ENCODE measurements at places on chromosomes 6 and 20.

DNA sequence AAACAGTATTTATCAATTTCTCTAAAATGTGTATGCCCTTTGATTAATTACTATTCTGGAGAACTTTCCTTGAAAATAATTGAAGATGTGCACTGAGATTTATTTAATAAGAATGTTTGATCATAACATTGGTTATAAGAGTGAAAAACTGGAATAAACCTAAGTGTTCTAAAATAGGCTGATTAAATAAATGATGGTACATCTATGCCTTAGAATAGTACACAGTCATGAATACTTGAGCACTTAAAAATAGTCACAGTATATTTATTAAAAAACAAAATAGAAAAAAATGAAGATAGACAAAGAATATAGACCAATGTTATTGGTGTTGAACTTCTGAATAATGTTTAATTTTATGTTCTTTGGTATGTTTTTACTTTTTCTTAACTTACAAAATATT, 93.0 kb downstream of the ZNF217 start:
- DNase-seq = no peak

- DNase-seq = no peak
Observed at GRCh38 chr20:57396984-57397692, 5.9 kb downstream of the RBM38 start.

- DNase-seq = no peak
Observed at GRCh38 chr6:25169553-25169952, 109.6 kb upstream of the CARMIL1 start.

GRCh38 chr6:155813548-155813947, 357.9 kb upstream of the NOX3 start:
- no peak for DNase-seq

DNA sequence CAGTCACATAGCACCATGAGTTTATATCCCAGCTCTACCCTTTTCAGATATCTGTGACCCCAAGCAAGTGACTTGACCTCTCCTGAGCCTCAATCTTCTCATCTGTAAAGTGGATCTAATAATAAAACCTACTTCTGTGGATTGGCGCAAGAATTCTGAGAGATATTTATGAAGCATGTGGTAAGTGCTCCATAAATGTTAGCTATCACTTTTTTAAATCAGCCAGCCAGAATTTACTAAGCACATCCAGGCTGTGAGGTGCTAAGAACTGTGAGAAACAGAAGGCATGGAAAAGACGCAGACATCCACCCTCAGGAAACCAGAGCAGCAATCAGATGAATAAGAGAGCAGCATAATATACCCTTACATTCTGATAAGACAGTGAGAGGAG, 862 bp downstream of the C20orf96 start:
- no peak for DNase-seq

DNA sequence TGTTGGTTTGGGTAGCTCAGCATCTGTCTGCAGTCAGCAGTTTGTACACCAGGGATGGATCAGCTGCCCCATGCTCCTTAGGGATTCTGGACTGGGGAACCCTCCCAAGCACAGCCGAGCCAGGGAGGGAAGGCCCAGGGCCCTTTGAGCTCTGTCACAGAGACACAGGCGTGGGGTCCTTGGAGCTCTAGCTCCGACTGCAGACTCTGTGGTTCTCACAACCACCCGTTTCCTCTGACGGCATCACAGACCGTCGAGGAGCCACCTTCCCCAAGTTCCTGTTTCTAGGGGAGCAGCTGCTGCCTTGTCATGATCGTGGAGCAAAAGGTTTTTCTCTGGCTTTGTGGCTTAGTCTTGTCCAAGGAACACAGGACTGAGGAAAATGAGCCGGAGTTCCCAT, at the start of gene SLA2:
Gene SLA2, minus strand, starts transcription at position 199 of the 400 bp plus-strand sequence. CDS start 4,861 bp downstream, outside the sequence.
- DNase-seq = no peak

DNA sequence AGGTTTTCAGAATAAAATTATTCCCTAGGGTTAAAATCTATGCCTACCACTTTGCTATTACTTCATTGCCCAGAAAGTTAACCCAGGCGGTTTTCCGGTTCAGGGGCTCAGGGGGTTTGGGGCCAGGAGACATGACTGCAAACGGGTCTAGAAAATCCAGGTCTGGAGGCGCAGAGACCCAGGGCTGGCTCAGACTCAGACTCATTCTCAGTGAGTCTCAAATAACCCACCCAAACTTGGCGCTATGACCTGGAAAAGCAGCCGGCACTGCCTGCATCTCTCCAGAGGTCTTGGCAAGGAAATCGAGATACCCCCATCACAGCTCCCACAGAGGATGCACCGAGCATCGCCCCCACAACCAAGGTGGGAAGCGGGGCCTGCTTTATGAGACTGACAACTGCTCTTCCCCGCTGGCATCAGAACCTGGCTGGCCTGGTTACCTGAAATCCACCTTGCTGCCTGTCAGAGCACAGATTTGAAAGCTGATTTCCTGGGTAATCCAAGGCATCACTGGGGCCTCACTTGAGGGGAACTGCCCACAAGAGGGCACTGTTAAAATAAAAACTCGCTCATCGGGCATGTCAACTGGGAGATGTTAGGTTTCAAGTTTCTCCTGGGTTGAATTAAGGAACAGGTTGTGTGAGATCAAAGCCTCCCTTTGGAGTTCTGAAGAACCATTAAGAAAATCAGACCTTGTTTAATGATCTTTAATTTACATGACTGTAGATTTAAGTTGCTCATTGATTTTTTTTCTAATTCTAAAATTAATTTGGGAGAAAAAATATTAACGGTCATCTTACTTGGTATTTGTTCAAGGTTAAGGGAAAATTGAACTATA, 55.1 kb downstream of the KIF16B start:
- peak; percentile 37 for DNase-seq

- no peak for DNase-seq
Observed at GRCh38 chr6:106005013-106005412, 81.1 kb upstream of the PRDM1 start.

DNA sequence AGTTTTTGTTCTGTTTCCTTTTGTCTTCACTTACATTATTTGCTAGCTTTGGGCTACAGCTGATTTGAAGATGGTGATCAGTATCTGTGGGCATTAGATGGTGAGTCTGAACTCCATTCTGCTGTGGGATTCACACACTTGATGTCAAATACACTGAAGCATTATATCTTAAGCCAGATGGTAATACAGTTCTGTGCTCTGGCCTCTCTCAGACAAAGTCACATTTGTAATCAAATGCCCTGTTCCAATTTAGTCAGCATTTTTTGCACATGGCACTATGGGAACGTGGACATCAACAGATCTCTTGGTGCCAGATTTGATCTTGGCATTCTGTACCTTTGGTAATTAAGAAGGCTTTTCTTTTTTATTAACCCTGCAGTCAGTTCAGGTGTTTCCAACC, 56.0 kb downstream of the SASH1 start:
- DNase-seq = no peak

DNA sequence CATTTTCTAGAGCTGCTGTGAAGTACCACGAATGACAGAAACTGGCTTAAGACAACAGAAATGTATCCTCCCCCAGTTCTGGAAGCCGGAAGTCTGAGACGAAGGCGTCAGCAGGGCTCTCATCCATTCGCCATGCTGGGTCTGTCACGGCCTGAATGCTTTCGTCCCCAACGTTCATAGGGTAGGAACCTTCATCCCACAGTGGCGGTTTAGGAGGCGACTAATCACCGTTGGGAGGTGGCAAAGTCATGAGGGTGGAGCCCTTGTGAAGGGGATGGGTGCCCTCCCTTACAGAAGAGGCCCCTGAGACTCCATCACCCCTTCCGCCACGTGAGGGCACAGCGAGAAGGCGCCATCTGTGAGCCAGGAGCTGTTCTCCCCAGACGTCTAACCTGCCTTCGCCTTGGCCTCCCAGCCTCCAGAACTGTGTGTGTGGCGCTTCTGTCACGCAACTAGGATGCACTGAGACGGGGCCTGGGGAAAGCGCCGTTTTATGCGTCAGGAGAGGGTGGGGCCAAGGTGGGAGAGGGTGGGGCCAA, 250.3 kb downstream of the TTLL2 start:
- DNase-seq = no peak

DNA sequence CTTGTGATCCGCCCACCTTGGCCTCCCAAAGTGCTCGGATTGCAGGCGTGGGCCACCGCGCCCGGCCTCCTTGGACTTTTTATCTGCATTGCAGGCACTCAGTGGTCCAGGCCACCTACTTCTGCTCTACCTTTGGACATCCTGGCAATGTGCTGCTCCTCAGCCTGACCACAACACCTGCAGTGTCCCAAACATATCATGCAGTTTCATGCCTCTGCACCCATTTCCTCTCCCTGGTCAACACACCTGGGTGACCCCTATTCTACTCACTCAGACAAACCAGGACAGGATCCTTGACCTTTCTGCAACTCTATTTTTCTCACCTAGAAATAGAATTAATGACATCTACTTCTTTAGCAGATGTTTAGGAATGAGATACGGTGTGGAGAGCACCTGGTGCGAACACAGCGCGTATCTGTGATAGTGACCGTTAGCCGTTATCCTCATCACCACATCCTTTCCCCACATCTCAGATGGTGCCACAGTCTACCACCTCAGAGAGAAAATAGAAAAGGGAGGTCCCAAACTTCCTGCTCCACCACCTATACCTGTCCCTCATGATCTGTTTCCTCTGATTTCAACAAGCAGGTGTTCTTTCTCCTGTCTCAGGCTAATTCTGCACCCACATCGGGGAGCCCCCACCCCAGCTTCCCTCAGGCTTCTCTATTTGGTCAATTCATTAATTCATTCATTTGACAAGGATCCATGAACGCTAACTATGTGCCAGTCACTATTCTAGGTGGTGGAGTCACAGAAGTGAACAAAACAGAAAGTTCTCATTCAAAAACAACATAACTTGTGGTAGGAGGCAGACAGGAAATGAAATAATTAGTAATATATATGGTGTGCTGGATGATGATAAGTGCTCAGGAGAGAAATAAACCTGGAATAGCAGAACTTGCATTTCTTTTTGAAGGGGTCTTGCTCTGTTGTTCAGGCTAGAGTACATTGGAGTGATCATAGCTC, 4.3 kb upstream of the BTN3A2 start:
- no peak for DNase-seq

GRCh38 chr6:132053511-132053910, 102.3 kb upstream of the CCN2 start:
- DNase-seq = peak; percentile 82

- DNase-seq = no peak
Observed at GRCh38 chr6:152186840-152187239, 379.4 kb downstream of the ESR1 start.

- no peak for DNase-seq
Observed at GRCh38 chr20:15242773-15243172, 905.4 kb upstream of the FLRT3 start.

- DNase-seq = peak; percentile 92
Observed at GRCh38 chr6:53048431-53049195, 16.6 kb upstream of the FBXO9 start.

- DNase-seq = no peak
Observed at GRCh38 chr6:154604119-154604518, 93.6 kb upstream of the CNKSR3 start.

- no peak for DNase-seq
Observed at GRCh38 chr6:35206346-35206745, 7.4 kb upstream of the SCUBE3 start.

DNA sequence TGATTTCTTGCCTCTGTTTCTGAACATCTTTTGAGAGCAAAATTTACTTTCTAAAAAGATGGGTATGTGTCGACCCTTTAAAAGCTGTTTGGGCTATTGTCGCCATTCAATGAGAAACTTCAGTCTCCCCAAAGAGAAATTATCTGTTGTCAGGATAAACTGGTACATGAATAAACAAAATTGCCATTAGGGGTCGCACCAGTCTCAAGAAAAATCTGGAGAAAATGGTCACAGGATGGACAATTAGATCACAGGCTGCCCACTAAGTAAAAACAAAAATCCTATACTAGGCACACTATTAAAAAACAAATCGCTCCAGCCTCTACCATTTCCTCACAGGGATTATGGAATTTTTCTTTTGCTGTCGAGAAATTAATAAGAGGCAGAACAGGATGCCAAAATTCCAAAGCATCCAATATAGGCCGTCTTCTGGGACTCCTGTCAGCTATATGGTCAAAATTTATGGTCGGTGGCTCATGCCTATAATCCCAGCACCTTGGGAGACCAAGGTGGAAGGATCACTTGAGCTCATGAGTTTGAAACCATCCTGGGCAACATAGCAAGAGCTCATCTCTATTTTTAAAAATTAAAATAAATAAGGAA, 5.5 kb upstream of the HLA-E start:
- peak; percentile 61 for DNase-seq

DNA sequence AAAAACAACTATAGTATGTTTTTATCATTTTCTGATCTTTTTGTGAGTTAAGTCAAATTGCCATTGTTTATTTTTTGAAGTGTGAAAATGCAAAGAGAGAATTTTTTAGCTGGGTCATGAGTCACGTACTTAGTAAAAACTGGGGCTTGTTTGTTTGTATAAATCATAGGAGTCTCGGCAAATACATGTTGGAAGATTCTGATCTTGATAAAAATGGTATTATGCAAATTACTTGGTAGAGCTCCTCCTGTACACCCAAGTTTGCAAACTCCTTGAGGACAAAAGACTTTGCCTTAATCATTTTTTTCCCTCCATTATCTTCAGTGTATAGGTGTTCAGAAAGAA, 25.8 kb downstream of the TBPL1 start:
- no peak for DNase-seq

Data from HCEC 1CT (cell line).